Stimulated activated CD8-positive, alpha-beta memory T cell treated with anti-CD3 and anti-CD28 coated beads, Interleukin-4, amount 100 ng/mL, for 1 hour (primary cell): ENCODE measurements at places on chromosomes 1 and 21.

- DNase-seq, result no peak
Observed at GRCh38 chr1:12620488-12620865, 2.5 kb upstream of the DHRS3 start.

GRCh38 chr1:23210963-23211362, 6.3 kb downstream of the HTR1D start:
- no peak for DNase-seq

DNA sequence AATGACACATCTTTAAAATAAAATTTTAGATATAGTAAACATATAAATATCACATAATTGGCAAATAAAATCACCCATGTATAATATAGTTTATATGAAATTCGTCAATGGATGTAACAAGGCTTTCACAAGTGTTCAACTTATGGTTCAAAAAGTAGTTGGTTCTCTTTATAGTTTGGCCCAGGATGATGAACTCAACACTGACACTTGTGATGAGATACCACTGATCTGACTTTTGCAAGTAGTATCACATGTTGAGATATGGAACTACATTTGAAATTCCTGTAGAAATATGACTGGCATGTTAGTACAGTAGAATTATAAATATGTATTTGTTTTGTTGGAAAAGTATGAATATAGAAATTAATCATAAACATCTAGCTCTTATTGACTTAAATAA, 1.8 kb downstream of the TNNI3K start:
- no peak for DNase-seq

DNA sequence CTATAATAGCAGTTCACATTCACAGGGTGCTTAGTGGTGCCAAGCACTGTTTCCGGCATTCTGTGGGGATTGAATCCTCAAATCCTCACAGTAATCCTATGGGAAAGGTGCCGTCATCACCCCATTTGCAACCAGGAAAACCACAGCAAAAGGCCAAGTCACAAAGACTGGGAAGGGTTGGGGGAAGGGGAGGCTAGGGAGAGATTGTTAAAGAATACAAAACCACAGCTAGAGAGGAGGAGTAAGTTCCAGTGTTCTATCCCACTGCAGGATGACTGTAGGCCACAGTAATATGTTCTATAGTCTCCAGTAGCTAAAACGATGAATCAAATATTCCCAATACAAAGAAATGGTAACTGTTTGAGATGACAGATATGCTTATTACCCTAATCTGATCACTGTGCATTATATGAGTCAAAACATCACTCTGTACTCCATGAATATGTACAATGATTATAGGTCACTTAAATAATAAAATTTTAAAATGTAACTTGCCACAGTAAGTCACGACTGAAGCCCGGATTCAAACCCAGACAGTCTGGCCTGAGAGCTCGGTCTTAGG, 256.8 kb downstream of the TOMM20 start:
- DNase-seq, result no peak

DNA sequence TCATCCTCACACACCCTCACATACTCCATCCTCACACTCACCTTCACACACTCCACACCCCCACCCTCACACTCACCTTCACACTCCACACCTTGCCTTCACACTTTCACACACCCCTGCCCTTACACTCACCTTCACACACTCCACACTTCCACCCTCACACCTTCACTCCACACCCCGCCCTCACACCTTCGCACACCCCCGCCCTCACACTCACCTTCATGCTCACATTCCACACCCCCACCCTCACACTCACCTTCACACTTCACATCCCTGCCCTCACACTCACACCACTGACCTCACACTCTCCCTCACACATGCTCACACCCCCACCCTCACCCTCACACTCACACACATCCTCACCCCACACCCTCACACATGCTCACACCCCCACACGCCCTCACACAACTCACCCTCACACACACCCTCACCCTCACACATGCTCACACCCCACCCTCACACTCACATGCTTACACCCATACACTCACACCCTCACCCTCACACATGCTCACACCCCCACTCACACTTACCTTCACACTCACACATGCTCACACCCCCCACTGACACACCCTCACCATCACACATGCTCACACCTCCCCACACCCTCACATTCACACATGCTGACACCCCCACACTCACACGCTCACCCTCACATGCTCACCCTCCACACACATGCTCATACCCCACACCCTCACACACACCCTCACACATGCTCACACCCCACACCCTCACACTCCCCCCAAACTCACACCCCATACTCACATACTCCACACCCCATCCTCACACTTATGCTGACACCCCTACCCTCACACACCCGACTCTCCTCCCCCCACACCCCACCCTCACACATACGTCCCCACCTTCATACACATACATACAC, 44.5 kb upstream of the EDN2 start:
- no peak for DNase-seq

DNA sequence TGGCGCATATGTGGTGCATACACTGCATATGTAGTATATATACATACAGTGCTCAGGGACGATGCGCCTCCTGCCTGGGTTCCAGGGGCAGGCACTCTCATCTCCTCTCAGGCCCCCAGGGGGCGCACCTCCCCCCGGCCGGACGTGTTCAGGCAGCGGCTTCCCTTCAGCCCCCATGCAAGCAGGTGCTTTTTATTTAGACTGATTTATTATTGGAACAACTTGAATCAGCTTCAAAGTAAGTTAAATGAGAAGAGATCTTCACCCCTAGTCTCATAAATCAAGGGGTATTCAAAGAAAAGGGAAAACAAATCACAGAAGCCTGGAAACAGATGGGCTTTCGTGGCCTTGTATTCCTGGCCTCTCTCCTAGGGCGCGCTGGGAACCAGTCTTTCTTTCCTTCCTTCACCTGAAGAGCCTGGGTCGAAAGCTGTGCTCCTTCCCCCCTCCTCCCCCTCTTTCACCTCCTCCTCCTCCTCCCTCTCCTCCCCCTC, 64.6 kb downstream of the UBIAD1 start:
- peak; percentile 31 for DNase-seq

GRCh38 chr1:240906477-240906876, 294.5 kb upstream of the GREM2 start:
- no peak for DNase-seq

- no peak for DNase-seq
Observed at GRCh38 chr1:168947041-168947440, 159.4 kb upstream of the ATP1B1 start.

DNA sequence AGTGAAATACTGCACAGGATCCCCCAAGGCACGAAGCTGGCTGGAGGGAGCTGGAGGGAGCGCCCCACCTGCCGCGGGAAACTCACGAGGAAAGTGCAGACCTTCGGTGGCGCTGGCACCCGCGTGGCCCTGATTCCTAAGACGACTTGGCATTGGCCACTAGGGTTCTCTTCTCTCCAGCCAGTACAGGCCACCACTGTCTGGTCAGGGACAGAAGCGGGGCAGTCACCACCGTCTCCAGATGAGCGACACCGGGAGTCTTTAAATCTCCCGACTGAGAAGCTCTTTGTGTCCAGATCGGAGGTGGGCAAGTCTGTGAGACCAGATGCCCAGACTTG, 19.2 kb upstream of the CHIA start:
- no peak for DNase-seq

DNA sequence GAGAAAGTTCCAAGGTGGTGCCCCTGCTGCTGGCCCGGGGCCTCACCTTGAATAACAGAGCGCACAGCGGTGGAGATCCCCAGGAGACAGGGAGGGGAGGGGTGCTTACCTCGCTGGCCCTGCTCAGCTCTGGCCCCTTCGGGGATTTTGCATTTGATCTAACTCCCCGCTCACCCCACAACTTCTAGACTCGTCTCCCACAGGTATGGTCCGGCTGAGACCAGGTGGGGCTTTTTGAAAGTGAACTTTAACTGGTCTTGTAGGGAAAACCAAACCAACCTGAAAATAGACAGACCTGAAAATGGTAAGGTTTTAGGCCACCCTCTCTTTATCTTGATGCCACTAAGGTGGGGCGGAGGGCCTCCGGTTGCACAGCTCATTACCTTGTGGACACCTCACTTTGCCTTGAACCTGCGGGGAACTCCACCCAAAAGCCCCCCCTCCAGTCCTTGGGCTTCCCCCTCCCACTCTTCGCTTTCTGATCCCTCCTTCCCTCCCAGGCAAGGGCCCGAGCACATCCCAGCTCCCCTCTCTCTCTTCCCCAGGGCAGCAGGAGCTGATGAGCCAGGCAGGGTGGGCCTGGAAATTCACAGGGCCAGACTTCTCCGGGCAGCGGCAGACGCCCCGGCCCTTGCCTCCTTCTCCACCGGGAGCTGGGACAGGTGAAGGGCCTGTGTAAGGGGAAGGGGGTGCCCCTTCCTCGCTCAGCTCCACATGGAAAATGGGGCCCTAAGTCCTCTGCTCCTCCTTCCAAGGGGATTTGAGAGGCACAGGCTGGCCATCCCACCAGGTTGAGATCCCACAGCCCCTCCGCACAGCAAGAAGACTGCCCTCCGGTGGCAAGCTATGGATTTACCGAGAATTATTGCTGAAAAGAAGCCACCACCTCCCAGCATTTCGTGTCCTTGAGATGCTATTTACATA, 16.1 kb downstream of the TNFRSF8 start:
- no peak for DNase-seq

- no peak for DNase-seq
Observed at GRCh38 chr1:19009882-19010321, 53.4 kb upstream of the IFFO2 start.

- no peak for DNase-seq
Observed at GRCh38 chr1:46581681-46582455, 22.2 kb downstream of the MKNK1 start.

DNA sequence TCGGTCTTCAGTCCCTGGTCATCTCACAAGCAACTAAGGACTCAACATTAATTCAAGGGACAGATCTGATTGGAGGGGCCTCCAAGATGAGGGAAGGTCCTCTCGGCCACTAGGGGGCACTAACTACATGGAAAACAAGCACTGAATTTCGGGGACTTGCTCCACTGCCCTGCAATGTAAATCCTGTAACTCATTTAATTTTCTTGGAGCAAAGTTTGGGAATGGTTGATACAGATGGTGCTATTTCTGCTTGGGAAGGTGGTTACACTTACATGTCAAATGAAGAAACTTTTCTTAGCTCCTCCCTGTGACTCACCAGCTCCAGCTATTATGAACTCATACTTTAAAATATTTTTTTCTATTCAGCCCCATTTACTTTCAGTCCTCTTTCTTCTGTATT, 97.4 kb upstream of the KCNJ15 start:
- DNase-seq, result no peak
